ENCODE measurements at places on chromosomes 11 and 22.

DNA sequence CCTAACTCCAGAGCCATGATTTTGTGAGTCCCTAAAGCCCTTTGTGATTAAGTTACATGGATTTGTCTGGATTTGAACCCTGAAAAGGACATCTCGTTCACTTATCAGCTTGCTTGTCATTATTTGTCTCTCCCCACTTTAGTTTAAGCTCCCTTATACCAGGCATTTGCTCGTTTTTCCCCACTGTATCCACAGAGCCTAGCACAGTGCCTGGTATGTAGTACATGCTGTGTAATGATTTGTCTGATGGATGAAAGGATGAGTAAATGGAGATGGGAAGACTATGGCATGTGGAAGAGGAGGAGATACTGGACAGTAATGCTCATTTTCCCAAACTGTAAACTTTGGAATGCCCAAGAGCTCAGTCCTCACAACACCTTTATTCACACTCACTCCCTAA is 9.2 kb upstream of the MCHR1 start:
- H3K36me3 ChIP-seq: no peaks in the 10 kb centered on the region
- no peak overlapping the region for H3K27ac ChIP-seq
- DNase-seq: no peak
- no peaks in the 10 kb centered on the region for H3K27me3 ChIP-seq

GRCh38 chr11:75383246-75383645 is 16.1 kb upstream of the RPS3 start:
- H3K4me1 ChIP-seq: peaks cover 6% of the 10 kb centered on the region
- no peak overlapping the region for H3K4me3 ChIP-seq
- H3K36me3 ChIP-seq: no peaks in the 10 kb centered on the region
- no peaks in the 10 kb centered on the region for H3K27me3 ChIP-seq

- no peaks in the 10 kb centered on the region for H3K4me1 ChIP-seq
- H3K4me3 ChIP-seq: no peak overlapping the region
- H3K36me3 ChIP-seq: no peaks in the 10 kb centered on the region
- H3K27me3 ChIP-seq: no peaks in the 10 kb centered on the region
Measured at GRCh38 chr11:116376547-116376946, 396.2 kb downstream of the BUD13 start.

GRCh38 chr11:120135838-120136237 is 2.1 kb downstream of the TRIM29 start:
- H3K27me3 ChIP-seq: peaks cover 11% of the 10 kb centered on the region
- H3K36me3 ChIP-seq: no peaks in the 10 kb centered on the region
- no peaks in the 10 kb centered on the region for H3K4me1 ChIP-seq
- no peak overlapping the region for H3K27ac ChIP-seq
- H3K4me3 ChIP-seq: no peak overlapping the region

DNA sequence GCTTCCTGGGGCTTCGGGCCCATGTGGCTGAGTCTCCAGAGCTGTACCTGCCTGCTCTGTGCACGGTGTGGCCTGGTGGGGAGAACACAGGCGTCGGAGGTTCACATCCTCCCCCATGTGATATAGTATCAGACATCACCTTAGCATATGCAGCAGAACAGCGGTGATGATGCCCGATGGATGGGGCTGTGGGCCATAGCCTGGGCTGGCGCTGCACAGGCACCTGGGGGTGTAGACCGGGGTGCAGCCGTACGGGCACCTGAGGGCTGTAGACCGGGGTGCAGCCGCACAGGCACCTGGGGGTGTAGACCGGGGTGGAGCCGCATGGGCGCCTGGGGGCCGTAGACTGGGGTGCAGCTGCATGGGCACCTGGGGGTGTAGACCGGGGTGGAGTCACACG is 29.2 kb downstream of the NADSYN1 start:
- H3K27ac ChIP-seq: no peak overlapping the region
- no peaks in the 10 kb centered on the region for H3K27me3 ChIP-seq
- H3K4me1 ChIP-seq: no peaks in the 10 kb centered on the region
- H3K36me3 ChIP-seq: peaks cover 4% of the 10 kb centered on the region

- H3K4me1 ChIP-seq: no peaks in the 10 kb centered on the region
- no peak for DNase-seq
- no peak overlapping the region for H3K4me3 ChIP-seq
- no peaks in the 10 kb centered on the region for H3K36me3 ChIP-seq
- H3K27me3 ChIP-seq: no peaks in the 10 kb centered on the region
- no peak overlapping the region for H3K27ac ChIP-seq
Measured at GRCh38 chr11:128913806-128914205, 22.6 kb downstream of the KCNJ5 start.

DNA sequence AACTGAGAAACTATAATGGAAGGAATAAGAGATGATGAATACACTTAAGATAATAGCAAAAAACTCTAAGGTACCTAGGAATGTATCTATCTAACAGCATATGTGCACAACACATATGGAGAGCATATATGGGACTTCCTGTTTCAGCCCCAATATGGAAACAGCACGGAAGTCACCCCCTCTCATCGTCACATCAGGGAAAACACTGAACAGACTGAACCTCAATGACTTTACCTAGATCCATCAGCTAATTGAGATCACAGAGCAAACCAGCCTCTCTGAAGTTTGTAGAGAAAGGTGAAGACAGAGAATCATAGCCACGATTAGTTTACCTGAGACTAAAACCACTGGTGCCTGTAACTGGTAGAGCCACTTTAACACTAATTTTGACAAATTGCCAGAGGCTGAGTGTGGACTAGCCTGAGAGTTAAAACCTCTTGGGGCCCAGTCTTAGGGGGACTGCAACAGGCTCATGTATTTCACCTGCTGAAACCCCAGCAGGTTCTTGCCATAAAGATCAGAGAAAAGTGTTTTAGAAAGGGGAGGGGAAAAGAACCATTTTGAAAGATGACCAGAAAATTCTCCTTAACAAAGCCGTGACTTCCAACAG is 722.6 kb downstream of the TBC1D22A start:
- no peak for DNase-seq
- peak overlapping the region; percentile 20 for H3K4me3 ChIP-seq
- no peaks in the 10 kb centered on the region for H3K4me1 ChIP-seq
- H3K27me3 ChIP-seq: no peaks in the 10 kb centered on the region
- H3K36me3 ChIP-seq: no peaks in the 10 kb centered on the region

DNA sequence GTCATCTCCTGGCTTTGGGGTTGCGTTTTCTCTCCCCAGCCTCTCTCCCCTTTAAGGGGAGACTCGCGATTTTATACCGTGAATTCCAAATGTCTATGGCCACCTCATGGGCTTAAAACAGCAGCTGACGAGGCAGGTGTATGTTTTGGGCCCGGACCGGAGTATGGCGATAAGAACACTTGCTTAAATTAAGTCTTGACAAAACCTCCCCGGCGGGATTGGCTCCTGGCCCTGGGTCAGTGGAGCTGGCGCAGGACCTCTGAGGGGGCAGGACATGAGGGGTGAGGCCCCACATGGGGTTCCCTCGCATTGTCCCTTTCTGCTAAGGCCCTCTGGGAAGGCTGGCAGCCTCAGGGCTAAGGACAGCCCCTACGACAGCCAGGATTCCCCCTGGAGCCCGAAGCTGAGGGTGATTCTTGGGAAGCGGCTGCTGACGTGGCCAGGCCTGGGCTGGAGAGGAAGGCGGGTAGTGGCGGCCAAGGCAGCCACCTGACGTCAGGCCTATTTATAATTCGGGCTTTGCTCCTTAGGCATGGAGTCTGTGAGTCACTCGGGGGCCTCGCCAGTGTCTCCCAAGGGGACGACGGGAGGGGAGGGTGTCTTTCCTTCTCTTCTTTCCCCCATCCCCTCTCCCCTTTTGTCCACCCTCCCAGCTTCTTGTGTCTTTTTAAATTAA is 12.7 kb downstream of the MYO18B start:
- H3K36me3 ChIP-seq: no peaks in the 10 kb centered on the region
- no peaks in the 10 kb centered on the region for H3K4me1 ChIP-seq

- H3K27me3 ChIP-seq: peaks cover 13% of the 10 kb centered on the region
- DNase-seq: peak; percentile 50
- H3K4me1 ChIP-seq: no peaks in the 10 kb centered on the region
- no peak overlapping the region for H3K4me3 ChIP-seq
- H3K36me3 ChIP-seq: no peaks in the 10 kb centered on the region
- no peak overlapping the region for H3K27ac ChIP-seq
Measured at GRCh38 chr11:119639642-119640205, 89.3 kb downstream of the NECTIN1 start.

DNA sequence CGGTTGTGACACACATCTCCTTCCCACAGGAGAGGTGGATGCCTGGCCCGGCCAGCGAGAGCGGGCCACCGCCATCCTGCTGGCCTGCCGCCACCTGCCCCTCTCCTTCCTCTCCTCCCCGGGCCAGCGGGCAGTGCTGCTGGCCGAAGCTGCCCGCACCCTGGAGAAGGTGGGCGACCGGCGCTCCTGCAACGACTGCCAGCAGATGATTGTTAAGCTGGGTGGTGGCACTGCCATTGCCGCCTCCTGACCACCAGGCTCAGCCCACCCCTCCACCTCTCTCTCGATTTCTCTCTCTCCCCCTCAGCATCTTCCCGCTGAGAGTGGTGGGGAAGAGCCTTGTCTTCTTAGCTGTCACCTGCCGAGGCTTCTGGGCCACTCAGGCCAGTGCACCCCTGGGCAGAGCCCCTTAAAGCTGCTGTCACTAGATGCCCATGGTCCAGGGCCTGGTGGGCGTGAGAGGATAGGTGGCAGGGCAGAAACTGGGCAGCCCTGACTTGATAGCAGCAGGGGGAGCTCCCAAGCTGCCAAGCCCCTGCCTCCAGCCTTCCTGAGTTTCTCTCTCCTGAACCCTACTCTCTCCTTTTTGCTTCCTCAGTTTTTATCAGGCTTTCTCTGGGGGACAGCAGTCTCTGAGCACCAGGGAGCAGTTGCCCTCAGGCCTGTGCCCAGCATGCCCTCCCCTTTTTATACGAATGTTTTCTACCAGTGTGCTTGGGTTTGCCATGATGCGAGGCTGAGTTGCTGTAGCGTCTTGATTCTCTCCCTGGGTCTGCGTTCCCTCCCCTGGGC is 9.3 kb downstream of the SHISA8 start:
- peaks cover 26% of the 10 kb centered on the region for H3K4me1 ChIP-seq
- no peak overlapping the region for H3K27ac ChIP-seq
- no peaks in the 10 kb centered on the region for H3K36me3 ChIP-seq
- no peak overlapping the region for H3K4me3 ChIP-seq
- DNase-seq: no peak
